ENCODE measurements at places on chromosomes 16 and 17. TPM values are rescaled to one million over a fixed set of nuclear protein-coding genes. Genes with fewer than 3 reads are reported as not detected.

FBXO39 gene
- total RNA-seq, result not detected

NAGS gene
- 1.1 TPM for total RNA-seq

GRCh38 chr17:43176119-43176570 is 5.1 kb downstream of the NBR1 start:
- H3K27ac ChIP-seq, result peak overlapping the region; percentile 98
- H3K4me3 ChIP-seq, result peak overlapping the region; percentile 65
- DNase-seq, result no peak
- H3K36me3 ChIP-seq, result peaks cover 24% of the 10 kb centered on the region

GRCh38 chr16:27405546-27406451 is 3.8 kb downstream of the IL21R start:
- peak overlapping the region; percentile 98 for H3K27ac ChIP-seq
- peaks cover 58% of the 10 kb centered on the region for H3K4me1 ChIP-seq
- DNase-seq, result peak; percentile 84
- peak overlapping the region; percentile 98 for H3K4me3 ChIP-seq
- no peaks in the 10 kb centered on the region for H3K27me3 ChIP-seq
- H3K36me3 ChIP-seq, result peaks cover 83% of the 10 kb centered on the region

- no peaks in the 10 kb centered on the region for H3K36me3 ChIP-seq
- no peaks in the 10 kb centered on the region for H3K27me3 ChIP-seq
- H3K4me3 ChIP-seq, result no peak overlapping the region
- H3K4me1 ChIP-seq, result no peaks in the 10 kb centered on the region
- DNase-seq, result no peak
Measured at GRCh38 chr16:10641953-10642949, 52.5 kb downstream of the TEKT5 start.

DNA sequence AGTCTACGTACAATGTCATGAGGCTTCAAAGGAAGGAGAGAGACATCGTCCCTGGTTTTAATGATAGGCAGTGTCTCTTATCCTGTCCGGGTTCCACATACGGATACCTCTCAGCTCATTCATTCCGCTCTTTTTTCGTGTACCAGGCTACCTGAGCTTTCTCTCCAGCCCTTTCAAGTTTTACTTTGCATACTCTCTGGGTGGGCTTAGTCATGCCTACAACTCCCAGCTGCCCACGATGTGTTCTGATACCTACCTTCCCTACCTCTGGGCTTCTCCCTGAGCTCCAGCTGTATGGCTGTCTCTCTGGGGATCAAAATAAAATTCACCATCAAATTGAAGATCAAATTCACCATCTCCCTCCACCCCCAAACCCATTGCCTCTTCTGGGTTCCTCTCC is 354.0 kb upstream of the EEF2KMT start:
- no peaks in the 10 kb centered on the region for H3K4me1 ChIP-seq
- no peak overlapping the region for H3K4me3 ChIP-seq
- DNase-seq, result no peak
- no peak overlapping the region for H3K27ac ChIP-seq
- H3K36me3 ChIP-seq, result no peaks in the 10 kb centered on the region
- peaks cover 9% of the 10 kb centered on the region for H3K27me3 ChIP-seq

DNA sequence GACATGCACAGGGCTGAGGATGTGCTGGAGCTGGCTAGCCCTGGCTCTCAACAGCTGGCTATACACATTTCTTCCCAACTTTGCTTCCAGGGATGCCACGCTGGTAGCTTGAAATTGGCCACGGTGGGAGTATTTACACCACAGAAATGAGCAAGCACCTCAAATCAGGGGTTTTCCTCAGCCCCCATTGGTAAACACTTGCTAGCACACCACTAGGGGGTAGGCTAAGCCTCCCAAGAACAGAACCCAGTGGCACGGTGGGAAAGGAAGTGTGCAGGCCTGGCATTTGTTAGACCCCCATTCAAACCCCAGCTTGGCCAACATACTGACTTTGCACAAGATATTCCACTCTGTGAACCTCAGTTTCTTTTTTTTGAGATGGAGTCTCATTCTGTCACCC is 12.9 kb downstream of the DRC3 start:
- peak; percentile 14 for DNase-seq
- no peaks in the 10 kb centered on the region for H3K36me3 ChIP-seq
- H3K4me3 ChIP-seq, result no peak overlapping the region
- no peaks in the 10 kb centered on the region for H3K27me3 ChIP-seq
- H3K27ac ChIP-seq, result no peak overlapping the region
- no peaks in the 10 kb centered on the region for H3K4me1 ChIP-seq
